ENCODE measurements at places on chromosomes 5 and 9.
A peak's percentile ranks its signal among the peaks of the same experiment; 100 is the strongest.

DNA sequence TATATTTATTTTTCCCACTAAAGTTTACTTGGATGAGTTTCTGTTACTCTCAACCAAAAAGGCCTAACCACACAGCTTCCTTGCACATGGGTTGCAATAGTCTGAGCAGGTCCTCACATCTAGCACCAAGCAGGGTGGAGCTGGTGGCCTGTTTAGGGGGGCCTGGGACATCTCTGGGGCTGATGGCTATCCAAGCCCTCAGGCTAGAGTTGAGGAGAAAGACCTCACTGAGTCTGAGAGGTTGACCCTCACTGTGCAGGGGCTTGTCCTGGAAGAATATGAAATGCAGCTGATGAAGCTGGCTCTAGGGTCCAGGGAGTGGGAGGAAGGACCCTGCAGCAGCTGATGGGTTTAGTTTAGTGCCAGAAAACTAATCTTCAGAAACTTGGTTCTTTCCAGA lies 217.1 kb upstream of the MVB12B start:
- no peak for DNase-seq

DNA sequence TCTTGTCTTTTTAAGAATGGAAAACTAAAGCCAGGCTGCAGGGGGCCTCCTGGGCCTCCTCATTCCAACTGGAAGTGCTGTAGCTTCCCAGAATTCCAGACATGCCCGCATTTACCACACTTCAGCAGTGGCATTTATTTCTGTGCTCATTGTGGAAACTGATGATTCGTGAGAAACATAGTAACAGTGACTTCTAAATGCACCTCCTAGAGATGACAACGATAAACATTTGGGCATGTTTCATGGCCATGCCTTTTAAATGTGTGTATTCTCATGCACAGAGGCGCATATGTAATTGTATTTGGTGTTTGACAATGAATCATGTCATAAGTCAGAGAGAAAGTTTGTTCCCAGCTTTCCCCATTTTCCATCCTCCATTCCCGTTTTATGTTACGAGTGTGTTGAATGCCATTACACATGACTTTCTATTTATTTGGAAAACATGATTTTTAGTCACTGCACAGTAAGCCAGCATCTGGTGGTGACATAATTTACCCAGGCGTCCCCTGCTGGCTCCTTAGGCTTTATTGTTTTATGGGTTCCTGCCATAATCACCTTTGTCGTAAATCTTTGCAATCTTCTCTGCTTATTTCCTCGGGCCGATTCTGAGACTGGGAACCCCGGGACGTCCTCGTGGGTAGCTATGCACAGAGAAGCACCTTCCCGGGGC lies 68.8 kb upstream of the FCN2 start:
- DNase-seq: no peak

DNA sequence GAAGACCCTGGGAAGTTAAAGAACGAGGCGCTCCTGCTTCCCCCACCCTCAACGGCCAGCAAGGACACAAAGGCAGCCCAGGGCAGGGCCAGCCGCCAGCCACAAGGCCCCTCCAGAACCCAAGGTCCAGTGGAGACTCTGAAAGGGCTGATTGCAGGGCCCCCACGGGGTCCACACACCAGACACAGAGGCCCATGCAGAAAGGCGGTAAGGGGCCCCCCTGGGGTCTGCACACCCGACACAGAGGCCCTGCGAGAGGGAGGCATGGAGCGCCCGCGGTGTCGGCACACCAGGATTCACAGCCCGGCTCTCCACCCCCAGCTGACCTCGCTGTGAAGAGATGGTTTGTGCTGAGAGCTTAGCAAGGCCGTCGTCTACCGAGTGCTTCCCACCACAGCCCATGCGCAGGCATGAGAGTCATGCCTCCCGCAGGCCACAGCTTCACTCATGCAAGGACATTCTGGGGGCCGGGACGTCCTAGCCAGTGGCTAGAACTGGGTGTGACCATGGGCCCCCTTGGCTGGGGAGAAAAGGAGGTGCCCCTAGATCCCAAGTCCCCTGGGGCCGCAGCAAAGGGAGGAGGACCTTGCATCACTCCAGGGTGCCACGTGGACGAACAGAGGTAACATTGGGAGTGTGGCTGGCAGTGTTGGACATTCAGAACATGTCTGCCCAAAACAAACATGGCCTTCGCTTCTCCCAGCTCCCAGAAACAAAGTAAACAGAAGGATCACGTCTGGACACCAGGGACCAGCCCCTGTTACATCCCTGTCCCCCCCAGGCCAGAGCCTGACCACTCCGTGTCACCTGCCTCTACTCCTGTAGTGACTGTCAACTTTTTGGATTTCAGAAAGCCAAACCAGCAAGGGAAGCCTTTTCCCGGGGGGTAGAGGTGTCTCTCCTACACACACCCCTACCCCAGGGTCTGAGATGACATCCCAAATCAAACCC lies 9.8 kb downstream of the BRD3 start:
- DNase-seq: no peak

DNA sequence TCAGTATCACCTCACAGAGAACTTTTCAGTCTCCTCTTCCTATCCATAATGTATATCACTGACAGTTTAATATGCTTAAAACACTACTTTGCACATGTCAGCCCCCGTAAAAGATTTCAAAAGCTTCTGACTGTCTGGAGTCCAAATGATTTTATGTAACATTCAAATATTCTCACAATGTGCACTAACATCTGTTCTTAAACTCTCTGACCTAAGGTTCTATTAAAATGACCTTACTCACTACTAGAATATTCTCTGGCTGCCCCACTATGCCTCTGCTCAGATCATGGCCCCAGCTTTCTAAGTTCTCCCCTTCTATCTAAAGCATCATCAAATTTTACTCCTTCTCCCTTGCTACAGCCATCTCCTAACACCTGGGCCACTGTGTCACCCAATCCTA lies 52.5 kb downstream of the AP3B1 start:
- no peak for DNase-seq

DNA sequence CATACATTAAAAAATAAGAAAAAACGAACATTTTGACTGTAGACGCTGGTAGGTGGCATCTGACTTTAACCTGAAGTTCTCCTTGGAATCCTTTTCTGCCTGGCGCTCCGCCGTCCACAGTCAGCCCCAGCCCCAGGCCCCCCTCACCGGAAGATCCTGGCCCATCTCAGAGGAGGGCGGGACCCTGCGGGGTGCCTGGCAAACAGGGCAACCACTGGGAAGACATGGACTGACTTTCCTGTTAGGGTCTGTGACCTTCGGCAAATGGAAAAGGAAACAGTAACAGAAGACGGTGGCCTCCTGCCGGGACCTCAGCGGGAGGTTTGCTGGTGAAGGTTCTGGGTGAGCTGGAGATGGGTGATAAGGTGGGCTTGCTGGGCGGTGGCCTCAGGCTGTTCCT lies 11.7 kb upstream of the EGR1 start:
- DNase-seq: no peak

GRCh38 chr5:76836181-76836580 lies 13.6 kb upstream of the S100Z start:
- no peak for DNase-seq

GRCh38 chr9:122087406-122088200 lies 5.5 kb downstream of the TTLL11 start:
- DNase-seq: no peak

DNA sequence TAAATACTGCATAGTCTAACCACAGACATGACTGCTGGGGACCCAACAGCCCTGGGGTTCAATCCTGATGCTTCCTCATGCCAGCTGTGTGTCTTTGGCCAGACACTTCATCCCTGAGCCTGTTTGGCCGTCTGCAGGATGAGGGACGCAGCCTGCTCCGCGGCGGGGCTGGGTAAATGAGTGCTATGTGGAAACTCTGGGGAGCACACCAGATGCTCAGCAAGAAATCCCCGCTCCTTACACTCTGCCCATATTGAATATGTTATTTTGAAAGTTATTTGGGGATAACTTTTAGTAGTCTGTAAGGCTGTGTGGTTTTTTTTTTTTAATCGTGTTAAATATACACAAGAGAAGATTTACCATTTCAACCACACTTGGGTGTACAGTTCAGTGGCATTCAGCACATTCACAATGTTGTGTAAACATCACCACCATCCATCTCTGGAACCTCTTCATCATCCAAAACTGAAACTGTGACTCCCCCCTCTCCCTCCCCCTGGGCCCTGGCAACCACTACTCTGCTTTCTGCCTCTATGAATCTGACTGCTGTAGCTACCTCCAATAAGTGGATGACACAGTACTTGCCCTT lies 42.7 kb downstream of the SH3PXD2B start:
- DNase-seq: no peak

DNA sequence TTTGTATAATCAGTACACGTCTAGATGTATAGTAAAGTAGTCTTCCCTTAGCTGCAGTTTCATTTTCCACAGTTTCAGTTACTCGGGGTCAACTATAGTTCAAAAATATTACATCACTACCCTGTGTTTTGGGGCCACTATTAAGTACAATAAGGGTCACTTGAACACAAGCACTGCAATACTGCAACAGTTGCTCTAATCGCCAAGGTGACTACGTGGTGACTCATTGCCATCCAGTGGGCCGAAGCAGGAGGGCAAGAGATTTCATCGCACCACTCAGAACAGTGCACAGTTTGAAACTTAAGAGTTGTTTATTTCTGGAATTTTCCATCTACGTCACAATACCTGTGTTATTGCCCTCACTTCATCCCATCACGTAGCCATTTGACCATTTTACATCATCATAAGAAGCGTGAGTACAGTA lies at the start of gene ARL14EPL:
ARL14EPL (plus strand) TSS at position 379 of the 424 bp plus-strand sequence. CDS start 18,994 bp downstream, outside the sequence.
- peak; percentile 76 for DNase-seq

DNA sequence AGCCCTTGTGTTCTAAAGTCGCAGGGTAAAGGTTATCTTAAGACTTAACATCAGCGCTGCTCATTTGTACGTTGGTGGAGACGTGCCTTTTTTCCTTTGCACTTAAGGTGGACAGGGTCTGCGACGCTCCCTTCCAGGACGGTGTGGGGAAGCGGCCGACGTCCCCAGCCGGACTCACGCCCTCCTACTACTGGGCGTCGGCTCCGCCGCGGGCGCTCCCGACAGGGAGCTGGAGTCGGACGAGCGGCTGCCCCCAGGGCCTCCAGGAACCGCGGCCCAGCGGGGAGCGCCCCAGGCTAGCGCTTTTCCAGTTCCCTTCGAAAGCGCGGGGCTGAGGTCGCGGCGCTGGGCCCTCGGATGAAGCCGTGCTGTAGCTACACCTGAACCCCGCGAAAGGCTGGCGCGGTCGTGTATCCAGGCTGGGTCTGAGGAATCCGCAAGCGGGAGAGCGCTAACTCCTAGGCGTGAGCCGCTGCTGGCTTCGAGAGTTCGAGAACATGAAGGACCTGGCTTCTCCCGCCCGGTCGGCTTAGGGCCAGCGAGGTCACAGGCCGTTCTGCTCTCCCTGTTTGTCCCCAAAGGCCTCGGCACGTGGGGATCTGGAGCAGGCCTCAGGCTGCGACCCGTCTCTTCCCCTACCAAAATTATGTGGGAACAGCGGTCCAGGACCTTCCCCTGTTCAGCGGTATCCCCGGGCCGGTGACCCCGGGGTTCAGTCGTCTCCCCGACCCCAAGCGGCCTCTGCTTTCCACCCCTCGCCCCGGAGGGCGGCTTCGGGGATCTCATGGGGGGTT lies 3.8 kb upstream of the DMRT3 start:
- no peak for DNase-seq

DNA sequence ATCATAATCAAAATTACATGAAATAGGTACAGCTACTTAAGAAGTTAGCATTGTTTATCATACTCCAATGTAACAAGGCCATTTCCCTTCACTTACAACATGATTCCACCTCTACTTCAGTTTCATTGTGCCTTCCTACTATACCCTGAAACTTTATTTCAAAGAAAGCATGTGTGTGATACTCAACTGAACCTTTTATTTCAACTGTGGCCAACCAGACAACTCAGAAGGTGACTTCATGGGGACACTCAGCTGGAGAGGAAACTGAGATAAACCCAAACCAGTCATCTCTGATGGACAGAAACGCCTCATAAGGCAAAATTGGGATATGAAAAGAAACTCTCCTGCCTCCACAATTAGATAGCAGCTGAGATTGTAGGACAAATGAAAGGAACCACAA lies 5.9 kb upstream of the TTC23L start:
- no peak for DNase-seq

- DNase-seq: no peak
Measured at GRCh38 chr9:129489838-129490582, 130.9 kb downstream of the C9orf50 start.

DNA sequence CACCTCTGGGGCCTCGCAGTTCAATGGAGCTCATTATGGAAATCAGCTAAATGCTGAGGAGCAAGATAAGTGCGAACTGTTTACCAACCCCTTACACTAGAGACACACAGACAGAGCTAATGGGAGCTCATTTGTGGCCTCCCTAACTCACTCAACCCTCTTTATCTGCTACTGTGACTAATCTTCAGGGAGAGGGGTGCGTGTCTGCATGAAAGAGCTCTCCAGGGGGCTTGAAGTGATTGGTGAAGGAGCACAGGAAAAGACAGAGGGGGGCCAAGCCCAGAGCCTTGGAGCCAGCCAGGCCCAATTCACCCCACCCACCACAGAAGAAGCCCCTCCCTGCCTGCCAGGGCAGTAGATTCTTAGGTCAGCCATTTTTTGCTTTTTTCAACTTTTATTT lies 466.8 kb upstream of the BRINP1 start:
- no peak for DNase-seq

DNA sequence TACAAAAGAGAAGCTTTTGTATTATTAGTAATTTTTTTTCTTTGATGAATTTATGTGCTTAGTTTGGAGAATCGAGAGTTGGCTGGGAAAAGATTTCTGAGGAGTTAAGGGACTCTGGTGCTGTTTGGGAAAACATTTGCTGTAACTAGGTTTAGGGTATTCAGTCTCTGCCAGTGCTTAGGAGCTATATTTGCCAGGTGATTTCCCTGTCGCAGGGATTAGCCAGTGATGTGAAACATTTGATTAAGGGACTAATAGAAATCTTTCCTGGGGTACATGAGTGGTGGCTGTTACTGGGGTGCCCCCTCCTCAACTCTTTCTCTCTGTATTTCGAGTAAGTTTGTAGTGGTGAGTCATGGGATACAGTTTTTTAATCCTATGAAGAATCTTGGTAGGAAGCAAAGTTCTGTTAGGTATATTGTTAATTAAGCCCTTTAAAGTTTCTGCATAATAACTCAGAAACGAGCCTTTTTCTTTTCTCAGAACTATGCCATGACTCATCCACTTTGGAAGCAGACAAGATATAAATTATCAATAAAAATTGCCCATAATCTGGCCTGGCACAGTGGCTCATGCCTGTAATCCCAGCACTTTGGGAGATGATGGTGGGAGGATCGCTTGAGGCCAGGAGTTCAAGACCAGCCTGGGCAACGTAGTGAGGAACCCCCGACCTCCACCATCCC lies 18.6 kb downstream of the RGMB start:
- no peak for DNase-seq

DNA sequence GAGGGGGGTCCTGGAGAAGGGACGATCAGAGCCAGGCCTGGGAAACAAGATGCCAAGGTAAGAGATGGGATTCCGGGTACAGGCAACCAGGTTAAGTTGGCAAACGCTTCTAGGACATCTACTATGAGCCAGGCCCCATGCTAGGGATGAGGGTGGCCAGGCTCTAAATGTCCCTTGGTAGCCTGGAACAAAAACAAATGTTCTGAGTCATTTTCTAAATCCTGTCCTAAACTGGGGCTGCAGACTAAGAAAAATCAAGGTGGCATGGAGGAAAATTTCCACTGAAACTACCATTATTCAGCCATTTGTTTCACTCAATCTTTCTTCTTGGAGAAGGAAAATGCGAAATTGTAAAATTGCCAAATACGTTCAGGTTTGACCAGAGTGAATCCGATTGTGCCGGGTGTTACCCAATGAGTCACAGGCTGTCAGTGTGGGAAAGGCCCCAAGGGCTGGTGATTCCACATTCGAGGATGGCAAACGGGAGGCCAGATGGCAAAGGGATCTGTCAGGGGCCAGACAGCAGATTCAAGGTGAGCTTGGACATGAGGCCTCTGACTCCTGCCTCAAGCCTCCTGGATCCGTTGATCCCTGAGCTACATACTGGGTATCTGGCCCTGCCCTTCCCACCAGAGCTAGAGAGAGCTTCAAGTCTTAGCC lies 57.6 kb downstream of the PAX5 start:
- no peak for DNase-seq

Data from inflammatory macrophage (primary cell).